NCI-H1092 (cell line): ENCODE measurements at places on chromosomes 7 and 10.

DNA sequence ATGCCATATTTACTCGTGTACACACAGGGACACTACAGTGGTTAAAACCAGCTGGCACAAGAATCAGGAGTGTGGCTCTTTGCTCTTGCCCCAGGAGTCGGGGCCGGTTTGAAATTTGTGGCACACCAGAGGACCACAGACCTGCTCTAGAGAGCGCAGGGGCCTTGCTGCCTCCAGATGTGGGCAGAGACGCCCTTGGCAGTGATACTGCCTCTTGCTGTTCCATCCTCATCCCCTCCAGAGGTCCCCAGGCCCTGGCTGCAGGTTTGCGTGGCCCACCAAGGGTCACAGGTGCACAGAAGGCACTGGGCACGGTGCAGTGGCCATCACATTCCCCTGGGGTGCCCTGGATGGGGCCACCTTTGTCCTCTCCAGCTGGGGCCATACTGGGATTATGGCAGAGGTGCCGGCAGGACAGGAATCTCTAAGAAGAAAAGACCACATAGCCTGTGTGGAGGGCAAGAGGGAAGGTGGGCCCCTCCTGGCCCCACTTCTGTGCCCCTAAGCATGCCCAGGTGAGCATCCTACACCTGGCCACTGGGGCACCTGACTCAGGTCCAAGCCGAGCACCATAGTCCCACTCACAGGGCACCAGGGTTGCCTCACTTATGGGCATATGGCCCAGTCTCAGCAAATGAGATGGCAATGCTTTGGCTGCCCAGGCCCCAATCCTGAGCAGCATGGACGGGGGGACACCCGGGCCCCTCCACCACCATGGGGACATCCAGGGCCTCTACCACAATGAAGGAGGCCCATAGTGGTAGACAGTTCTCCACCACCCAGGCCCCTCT, 45.6 kb downstream of the FOXL3 start:
- DNase-seq: no peak

- DNase-seq: no peak
Observed at GRCh38 chr10:73878365-73878764, 4.0 kb upstream of the CAMK2G start.

- DNase-seq: peak; percentile 19
Observed at GRCh38 chr10:132446661-132447445, 49.9 kb downstream of the PWWP2B start.

GRCh38 chr7:114944745-114945625, 23.1 kb downstream of the MDFIC start:
- no peak for DNase-seq

- no peak for DNase-seq
Observed at GRCh38 chr7:96558530-96558929, 151.1 kb downstream of the SEM1 start.

DNA sequence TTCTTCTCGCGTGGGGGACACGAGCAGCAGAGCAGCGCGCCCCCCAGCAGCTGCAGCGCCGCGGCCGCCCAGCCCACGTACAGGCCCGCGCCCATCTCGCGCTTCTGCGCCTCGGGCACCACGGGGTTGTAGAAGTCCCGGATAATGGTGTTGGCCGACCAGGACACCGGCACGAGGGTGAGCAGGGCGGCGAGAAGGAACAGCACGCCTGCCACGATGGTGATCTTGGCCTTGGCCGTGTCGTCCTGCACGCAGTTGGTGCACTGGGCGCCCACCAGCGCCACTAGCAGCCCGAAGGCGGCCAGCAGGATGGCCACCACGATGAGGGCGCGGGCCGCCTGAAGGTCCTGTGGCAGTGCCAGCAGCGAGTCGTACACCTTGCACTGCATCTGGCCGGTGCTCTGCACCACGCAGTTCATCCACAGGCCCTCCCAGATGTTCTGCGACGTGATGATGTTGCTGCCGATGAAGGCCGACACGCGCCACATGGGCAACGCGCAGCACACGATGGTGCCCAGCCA, 529 bp downstream of the CLDN3 start:
- DNase-seq: peak; percentile 36

DNA sequence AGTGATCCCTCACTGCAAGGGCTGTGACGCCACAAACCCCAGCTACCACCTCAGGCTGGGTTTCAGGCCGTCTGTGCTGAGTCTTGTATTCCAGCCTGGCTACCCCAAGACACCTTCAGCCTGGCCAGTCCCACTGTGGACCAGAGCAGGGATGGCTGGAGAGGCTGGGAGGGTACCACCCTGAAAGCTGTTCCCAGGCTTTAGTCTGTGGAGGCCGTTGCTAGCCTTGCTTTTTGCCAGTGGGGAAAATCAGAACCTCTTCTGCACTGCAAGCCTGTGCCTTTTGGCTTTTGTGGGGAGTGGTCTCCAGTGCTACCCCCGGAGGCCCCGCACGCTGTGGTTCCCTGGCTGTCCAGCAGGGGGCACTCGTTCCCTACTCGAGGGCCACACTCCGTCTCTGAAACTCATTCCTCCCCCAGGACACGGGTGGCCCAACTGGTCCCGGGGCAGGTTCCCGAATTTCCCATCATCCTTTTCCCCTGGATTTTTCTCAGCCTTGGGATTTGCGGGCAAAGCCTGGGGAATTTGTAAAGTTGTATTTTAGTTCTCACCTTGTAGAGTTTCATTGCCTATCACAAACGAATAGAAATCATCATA, 128.4 kb upstream of the BTBD16 start:
- no peak for DNase-seq

GRCh38 chr10:7484456-7485243, 73.8 kb upstream of the SFMBT2 start:
- no peak for DNase-seq

GRCh38 chr10:125060826-125061556, 99.4 kb downstream of the CTBP2 start:
- peak; percentile 33 for DNase-seq

- DNase-seq: no peak
Observed at GRCh38 chr7:95059842-95060313, 152.5 kb downstream of the PPP1R9A start.

DNA sequence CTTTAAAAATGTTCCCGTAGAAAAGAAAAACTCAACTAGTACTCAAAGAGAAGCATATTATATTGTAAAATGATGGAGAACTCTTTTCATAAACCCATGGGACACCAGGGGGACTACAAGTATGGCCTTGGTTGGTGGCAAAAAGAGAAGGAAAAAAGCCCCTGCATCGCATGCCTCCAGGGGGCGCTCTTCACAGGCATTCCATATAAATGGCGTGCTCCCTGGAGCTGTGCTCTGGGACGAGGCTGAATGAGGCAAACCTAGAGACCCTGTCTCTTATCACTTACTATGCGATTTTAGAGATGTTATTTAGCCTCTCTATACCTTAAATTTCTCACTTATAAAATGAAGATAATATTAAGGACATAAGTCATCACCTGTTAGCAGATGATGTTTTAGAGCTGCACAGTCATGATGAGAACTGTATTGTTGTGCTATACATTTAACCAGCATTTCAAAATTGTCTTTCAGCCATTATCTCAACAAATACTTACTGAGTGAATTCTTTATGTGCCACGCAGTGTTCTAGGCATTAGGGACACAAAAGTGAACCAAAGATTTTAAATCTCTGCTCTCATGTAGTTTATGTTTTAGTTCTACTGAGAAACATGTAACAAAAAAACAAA, 105.8 kb downstream of the ARHGAP21 start:
- DNase-seq: no peak

DNA sequence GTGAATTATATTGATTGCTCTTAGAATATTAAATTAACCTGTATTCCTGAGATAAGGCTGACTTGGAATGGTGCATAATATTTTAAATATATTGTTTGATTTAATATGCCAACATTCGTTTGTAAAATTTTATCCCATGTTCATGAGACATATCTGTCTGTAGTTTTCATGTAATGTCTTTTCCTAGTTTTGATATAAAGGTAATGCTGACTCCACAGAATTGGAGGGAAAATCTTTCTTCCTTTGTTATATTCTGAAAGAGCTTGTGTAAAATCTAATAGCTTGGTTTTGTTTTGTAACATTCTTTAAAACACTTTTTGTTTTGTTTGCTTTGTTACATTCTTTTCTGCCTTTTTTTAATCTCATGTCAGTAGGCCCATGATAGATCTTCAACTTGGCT, 657.0 kb downstream of the DNAJB9 start:
- DNase-seq: no peak

GRCh38 chr10:79142064-79142491, 73.3 kb downstream of the ZMIZ1 start:
- DNase-seq: no peak

DNA sequence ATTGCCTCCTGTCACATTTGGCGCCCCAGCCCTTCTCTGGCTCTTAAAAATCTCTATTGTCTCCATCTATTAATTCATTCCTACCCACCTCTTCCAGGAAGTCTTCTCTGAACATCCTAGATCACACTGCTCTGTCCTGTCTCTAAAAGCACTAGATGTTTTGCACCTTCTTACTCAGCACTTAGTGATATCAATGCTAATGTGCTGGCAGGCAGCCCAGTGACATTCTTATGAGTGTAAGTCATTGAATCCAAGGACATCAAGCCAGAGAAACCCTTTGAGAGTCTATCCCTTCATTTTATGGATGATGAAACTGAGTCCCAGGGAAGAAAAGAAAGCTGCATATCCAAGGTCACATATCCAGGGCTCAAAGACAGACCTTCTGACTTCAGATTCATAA, 48.3 kb upstream of the PAX2 start:
- DNase-seq: no peak

DNA sequence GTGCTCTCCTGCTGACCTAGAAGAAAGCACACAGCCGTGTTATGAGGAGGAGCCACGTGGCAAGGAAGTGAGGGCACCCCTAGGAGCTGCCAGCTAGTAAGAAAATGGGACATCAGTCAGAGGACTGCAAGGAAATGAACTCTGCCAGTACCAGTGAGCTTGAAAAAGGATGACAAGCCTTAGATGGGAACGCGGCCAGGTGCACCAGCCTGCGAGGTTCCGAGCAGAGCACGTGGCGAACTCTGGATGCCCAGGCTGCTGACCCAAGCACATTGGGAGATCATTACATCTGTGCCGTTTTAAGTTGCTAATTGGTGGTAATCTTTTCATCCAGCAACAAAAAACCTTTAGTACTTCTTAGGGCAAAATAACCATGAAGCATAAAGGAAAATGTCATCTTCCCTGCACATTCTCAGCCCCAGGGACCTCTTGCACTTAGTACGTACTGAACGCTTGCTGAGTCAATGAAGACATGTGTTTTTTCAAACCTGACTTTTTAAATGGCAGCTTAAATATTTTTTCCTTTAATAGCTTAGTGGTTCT, 69.4 kb downstream of the AMZ1 start:
- DNase-seq: peak; percentile 17

GRCh38 chr10:34467364-34467763, 347.7 kb downstream of the PARD3 start:
- DNase-seq: no peak

GRCh38 chr10:48931188-48931587, 8.5 kb downstream of the LRRC18 start:
- no peak for DNase-seq

DNA sequence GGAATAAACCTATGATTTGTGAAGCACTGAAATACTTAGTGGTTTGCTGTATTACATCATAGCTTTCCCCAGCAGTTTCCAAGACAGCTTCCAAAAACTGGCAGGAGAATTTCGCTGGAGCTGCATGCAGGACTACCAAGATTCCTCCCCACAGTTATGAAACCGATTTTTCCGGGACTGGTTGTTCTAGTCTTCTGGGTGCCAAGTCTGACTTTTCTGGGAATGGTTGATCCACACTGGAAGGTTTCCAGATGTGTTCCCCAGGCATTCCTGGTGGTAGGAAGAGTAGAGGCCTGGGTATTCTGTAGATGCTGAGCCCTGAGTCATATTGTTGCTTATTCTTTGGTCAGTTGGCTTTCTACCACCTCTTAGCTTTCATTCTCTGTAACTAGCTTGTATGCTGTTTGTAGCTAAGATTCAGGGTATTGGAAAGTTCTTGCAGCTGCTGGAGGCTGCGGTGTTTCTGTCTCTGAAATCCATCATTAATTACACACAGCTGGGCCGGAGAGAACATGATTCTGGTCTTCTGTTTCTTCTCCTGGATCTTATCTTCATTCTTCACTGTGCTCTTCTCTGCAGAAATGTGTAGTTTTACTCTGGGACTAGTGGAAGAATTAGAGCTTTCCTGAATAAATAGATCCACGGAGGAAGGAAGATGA, 6.3 kb downstream of the ABCC2 start:
- DNase-seq: no peak

GRCh38 chr10:96835899-96836298, 3.8 kb downstream of the LCOR start:
- DNase-seq: no peak

DNA sequence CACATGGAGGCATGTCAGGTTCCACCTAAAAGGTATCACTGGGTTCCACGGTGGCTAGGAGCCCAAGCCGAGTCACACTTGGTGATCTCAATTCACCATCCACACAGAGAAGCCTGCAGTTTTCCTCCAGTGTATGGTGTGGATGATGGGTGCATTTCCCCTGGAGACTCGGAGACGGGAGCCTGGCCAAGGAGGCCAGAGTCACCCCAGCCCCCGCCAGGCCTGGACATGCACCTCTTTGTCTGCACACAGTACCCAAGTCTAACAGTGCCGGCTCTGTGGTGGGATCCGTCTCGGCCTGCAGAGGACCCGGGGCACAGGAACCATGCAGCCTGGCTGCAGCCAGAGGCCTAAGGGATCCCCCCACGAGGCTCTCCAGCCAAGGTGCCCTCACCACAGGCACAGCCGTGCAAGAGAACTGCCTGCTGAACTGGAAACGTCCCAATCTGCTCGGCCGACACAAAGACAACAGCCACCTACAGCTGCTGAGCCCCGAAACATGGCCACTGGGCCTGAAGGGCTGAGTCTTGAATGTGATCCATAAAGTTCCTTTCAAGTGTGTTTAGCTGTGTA, 75.2 kb downstream of the DIP2C start:
- DNase-seq: no peak

DNA sequence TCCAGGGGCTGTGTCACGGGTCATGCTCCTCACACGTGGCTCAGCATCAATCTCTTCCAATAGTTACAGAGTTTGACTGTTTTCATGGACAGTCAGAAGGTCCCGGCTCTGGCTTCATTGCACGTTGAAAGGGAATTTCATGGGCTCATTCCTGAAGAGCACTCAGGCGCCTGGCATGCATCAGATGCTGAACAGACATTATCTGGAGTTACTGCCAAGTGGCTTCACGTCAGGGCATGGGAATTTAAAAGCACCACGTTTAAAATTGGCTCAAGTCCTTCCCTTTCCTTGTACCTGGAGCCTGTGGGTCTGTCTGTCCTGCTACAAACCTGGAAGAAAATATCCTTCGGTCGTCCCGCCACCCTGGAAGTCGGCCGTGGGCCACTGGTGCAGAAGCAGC, 50.4 kb downstream of the CFAP46 start:
- DNase-seq: no peak

- DNase-seq: no peak
Observed at GRCh38 chr10:113959383-113959760, 84.3 kb upstream of the ADRB1 start.
